ENCODE measurements at places on chromosomes 1 and 21.

GRCh38 chr1:84073266-84073665, 70.8 kb upstream of the PRKACB start:
- DNase-seq = peak; percentile 74

GRCh38 chr1:119188926-119189325, 48.5 kb upstream of the WARS2 start:
- peak; percentile 56 for DNase-seq

DNA sequence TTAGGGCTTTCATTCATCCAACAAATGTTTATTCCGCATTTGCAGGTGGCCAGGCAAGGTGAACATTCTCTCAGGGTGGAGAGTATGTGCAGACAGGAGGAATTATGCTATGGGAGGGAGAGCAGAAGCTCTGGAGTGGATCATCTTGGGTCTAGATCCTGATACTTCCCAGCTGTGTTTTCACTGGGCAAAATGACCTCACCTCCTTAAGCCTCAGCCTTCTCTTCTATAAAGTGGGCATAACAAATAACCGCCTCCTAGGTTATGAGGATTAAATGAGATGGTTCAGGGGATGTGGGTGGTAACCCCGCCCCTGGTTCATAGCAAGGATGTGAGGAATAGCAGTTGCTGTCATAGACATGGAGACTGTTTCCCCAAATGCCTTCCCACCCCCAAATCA, 1.7 kb upstream of the TMEM51 start:
- DNase-seq = no peak

DNA sequence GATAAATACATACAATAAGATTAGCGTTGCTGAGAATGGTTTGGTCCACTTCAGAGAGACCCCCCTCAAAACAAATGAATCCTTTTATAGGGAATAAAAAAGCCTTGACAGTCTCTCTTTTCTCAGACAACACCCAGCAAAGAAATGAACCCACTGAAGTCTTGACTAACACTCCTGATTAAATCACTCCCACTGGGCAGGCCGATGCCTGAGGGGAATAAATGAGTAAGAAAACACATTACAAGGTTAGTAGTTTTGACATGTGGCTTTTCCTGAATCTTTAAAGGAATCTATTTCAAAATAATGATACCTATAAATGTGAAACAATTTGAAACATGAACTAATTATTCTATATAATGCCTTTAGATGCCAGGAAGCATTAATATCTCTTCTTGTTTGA, 146.9 kb upstream of the POGK start:
- no peak for DNase-seq

GRCh38 chr1:240284656-240285414, 193.2 kb downstream of the FMN2 start:
- no peak for DNase-seq

DNA sequence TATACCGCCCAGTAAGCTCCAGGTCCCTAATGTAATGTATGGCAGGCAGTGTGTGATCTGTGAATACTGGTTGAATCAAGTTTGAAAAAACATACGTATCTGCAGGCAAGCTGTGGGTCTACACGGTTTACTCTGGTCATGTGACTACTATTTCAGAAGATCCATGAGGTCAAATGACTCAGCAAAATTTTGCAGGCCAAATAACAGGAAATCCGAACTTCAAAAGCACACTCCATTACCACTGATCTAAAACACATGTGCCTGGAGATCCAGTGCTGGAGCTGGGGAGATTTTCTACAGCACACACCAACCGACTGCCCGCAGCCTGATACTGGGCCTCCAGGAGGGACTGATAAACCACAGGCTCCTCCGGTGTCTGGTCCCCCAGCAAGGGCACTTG, 64.5 kb upstream of the SLC44A3 start:
- DNase-seq = peak; percentile 99

- no peak for DNase-seq
These were observed 5.2 kb downstream of the SUSD4 start for GRCh38 chr1:223358826-223359225.

DNA sequence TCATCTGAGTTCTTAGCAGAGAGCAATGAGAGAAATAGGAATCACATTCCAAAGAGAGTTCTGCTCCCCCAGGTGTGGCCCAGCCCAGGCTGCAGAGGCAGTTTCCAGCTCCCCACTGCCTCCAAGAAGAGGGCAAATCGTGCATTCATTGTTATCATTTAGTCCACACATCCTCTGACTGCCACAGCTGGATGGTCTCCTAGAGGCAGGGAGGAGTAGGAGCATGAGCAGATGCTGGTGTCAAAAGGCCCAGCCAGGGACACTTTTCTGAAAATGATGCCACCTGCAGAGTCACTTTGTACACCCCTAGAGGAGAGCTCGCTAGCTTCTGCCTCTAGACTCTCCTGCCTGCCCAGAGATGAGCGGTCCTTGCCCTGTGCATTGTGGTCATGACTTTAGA, 33.6 kb upstream of the GNPAT start:
- no peak for DNase-seq

DNA sequence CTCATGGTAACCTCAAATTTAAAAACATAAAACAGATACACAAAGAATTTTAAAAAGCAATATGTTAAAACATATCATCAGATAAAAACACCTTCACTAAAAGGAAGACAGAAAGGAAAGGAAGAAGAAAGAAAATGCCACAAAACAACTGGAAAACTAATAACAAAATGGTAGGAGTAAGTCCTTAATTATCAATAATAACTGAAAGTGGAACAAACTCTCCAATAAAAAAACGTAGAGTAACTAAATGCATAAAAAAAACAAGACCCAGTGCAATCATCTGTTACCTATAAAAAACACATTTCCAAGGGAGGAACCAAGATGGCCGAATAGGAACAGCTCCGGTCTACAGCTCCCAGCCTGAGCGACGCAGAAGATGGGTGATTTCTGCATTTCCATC, 47.1 kb upstream of the ACADM start:
- DNase-seq = no peak

DNA sequence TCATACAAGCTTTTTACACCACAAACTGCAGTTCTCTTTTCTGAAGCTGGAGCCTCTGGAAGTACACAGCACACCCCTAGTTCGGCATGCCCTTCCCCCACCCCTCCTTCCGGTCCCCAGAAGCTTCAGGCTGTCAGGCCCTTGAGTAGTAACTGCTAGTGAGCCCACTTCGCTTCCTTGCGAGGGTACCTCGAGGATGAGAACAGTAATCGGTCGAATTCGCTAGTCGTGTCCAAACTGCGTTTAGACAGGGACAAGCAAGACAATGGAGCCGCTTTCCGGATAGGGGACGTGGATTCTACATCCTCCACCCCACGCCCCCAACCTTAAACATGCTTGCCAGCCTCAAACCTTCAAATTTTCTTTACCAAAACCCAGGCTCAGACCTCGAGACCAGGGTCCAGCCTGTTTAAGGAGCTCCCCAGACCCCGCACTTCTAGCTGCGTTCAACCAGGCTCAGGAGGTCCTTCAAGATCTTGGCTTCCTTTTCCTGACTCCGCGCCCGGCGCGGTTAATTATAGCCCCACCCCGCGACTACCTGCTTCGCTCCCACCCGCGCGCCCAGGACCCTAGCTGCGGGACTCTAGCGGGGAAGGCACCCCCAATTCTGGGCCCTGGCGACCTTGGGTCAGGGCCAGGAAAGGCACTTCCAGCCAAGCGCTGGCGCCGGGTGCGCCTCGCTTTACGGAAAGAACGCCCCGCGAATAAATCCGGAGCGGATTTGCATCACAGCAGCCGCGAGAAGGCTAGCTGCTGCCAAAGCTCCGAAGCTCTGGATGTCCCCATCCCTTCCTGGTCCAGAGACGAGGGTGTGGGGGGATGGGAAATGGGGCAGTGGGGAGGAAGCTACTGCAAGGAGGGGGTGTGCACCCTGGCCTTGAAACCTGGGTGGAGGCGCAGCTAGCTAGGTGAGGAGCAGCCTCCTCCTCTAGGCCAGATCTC, 8.1 kb upstream of the TSPAN1 start:
- DNase-seq = no peak

DNA sequence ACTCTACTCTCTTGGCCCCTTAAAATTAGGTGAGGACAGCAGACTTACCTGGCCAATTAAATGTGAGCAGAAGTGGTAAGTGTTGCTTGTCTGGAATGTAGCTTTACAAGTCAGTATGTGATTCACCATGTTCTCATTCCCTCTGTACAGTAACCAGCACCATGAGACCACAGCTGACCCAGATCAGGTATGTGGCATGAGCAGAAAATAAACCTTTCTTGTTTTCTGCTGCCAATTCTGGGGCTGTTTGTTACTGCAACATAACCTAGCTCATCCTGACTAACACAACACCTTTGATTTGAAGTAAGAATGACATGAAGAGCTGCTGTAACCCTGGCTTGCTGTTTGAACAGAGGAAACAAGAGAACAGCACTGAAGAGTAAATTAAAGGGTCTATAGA, 24.9 kb downstream of the ITPKB start:
- peak; percentile 40 for DNase-seq

DNA sequence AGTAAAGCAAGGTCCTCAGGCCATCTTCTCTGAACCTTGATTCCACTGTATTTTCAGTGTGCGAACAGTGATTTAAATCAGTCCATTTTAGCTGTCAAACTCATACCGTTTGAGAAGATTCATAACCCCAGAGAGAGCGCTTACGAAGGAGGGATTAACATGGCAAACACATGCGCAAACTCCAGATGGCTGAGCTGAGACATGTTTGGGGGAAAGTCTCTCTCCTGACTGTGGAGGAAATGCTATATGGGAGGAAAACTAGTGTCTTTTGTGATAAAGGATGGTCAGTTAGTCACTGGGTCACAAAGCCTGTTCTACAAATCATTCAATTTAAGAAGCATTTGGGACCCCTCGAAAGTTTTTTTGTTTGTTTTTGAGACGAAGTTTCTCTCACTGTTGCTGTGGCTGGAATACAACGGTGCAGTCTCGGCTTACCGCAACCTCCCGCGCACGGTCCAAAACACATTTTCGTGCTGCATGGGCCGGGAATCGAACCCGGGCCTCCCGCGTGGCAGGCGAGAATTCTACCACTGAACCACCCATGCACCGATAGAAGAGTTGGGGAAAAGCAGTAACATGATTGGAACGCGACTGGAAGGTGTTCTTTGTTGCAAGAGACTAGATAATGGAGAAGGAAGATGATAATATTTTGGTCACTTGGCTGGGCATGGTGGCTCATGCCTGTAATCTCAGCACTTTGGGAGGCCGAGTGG, 58.4 kb upstream of the CXADR start:
- DNase-seq = peak; percentile 90

DNA sequence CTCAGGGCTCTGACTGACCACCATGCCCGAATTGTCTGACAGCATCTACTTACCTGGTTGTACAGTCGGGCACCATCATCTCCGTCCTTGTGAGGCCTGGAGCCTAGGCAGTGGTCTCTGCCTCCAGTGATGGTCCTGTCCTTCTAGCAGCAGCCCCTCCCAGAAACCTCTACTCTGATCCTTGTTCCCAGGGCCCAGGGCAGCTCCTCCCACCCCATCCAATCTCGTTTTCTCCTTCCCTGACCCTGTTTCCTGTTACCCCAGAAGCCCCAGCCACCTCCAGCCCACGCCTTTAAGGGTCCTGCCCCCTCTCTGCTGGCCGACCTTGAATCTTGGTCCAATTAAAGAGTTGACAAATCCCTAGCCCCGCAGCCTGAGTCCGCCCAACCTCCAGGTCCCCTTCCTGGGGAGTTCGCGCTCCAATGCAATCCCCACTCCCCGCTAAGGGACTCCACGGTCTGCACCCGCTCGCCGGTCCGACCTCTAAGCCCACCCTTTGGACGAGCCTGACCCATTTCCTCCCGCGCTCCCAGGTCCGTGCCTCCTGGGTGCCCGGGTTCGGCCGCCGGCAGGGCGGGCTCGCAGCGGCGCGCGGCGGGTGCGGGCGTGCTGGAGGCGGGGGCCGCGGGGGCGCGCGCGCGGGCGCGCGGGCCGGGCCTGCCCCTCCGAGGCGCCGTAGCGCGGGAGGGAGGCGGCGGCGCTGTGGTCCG, at the start of gene B4GALT2:
B4GALT2 (plus strand) TSS at position 660 of the 710 bp plus-strand sequence. CDS start 1,951 bp downstream, outside the sequence.
- peak; percentile 26 for DNase-seq

DNA sequence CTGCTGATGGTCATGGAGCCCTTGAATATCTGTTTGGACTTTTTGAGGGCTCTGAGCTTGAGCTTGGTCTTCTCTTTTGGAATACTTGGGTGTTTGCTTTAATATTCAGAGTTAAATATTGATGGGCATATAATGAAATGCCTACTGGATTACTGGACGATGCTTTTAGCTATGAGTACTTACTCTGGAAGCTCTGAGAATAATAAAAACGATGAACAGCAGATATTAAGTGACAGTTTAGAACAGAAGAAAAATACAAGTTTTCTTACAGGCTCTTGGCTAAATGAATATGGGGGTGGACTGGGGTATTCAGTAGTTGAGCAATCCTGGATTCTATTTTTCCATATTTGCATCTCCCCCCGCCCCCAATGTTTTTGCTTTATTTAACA, 20.7 kb downstream of the GALNT2 start:
- DNase-seq = no peak

GRCh38 chr1:99674115-99675064, 28.5 kb downstream of the PALMD start:
- DNase-seq = no peak

DNA sequence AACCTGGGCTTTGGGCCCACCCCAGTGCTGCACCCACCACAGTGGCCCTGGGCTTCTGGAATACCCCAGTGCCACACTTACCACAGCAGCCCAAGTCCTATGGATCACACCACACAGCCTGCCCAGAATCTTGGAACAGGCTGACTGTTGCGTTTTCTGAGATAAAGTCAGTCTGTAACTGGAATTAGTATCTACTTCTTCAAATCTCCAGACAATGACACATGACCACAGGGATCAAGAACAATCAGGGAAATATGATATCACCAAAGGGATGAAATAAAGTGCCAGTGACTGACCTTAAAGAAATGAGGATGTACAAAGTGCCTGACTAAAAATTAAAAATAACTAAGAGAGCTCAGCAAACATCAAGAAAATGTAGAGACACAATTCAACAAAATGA, 239.7 kb upstream of the PLD5 start:
- DNase-seq = no peak

- peak; percentile 83 for DNase-seq
These were observed 495.1 kb downstream of the SETD4 start for GRCh38 chr21:35565204-35565611.

GRCh38 chr1:9670085-9670484, 18.6 kb downstream of the PIK3CD start:
- no peak for DNase-seq

GRCh38 chr1:161843156-161843555, 77.0 kb downstream of the ATF6 start:
- DNase-seq = no peak

- DNase-seq = peak; percentile 48
These were observed 61.0 kb downstream of the WDR4 start for GRCh38 chr21:42818328-42818749.

DNA sequence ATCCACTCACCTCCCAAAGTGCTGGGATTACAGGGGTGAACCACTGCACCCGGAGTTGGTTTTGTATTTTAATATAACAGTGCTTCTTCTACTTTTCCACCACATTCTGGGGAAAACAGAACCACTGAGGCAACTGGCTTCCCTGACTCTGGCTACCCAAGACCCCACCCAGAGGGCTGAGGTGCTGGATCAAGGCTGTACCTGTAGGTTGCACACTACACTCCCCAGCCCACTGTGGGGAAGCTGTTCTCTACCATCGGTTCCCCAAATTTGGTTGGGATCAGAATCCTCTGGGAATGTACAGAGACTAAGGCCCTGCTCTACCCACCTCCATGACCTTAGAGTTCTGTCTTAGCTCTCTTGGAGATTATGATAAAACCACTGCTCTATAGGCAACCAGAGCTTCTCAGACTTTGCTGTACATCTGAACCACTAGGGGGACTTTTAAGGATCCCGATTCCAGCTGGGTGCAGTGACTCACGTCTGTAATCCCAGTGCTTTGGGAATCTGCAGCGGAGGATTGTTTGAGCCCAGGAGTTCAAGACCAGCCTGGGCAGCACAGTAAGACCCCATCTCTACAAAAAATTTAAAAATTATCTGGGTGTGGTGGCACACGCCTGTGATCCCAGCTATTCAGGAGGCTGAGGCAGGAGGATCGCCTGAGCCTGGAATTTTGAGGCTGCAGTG, 51.6 kb downstream of the GNG4 start:
- peak; percentile 58 for DNase-seq
